ENCODE measurements at places on chromosomes 1 and 21. TPM values are rescaled to one million over a fixed set of nuclear protein-coding genes. Genes with fewer than 3 reads are reported as not detected.

The FCMR gene
- 1.7 TPM for total RNA-seq

The FCGR1A gene
- total RNA-seq = not detected

The CASQ1 gene
- not detected for total RNA-seq

The PROX1 gene
- 1.1 TPM for total RNA-seq

The IVL gene
- not detected for total RNA-seq

The ARHGAP30 gene
- total RNA-seq = 20.9 TPM

The GJA4 gene
- 44.0 TPM for total RNA-seq

The AIDA gene
- total RNA-seq = 115 TPM

The ITSN1 gene
- total RNA-seq = 122 TPM

The OR11L1 gene
- not detected for total RNA-seq

The TNFAIP8L2 gene
- 5.7 TPM for total RNA-seq

The ERICH3 gene
- total RNA-seq = not detected

The GNL2 gene
- total RNA-seq = 38.5 TPM

The BMP8A gene
- not detected for total RNA-seq

The LEFTY2 gene
- 1.1 TPM for total RNA-seq

The CCDC181 gene
- total RNA-seq = not detected
